ENCODE measurements at places on chromosomes 4 and X.

DNA sequence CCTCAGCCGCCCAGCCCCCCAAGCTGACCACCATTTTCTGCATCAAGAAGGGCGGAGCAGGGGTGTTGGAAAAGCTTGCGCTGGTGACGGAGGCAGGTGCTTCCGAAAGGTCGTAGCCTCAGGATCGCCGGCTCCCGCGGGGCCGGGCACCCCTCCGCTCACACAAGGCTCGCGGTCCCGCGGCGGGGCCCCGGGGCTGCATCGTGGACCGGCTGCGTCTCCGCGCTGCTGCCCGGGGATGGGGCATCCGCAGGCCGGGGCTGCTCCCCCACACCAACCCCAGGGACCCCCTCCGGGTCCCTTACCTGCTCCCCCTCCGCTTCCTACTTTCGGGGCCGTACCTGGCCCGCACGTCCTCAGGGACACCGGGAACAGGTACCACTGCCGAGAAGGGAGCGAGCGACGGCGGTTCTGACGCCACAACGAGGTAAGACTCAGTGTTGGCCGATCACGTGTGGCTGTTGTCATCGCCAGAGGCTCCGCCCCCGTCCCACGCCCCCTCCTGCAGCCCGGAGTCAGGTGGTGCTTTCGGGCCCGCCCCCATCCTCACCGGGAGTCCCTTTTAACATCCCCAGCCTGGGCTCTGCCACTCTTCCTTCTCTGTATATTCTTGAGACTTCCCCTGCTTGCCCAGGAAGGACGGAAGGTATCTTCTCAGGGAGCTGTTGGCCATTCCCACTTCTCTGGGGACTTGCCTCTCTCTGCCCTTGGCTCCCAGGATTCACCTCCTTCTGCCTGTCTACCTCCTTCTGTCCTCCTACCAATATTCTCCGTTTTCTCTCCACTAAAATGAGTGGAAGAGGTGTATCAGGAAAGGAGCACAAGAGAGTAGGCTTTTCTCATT, at the start of gene BEX2:
BEX2 (minus strand) TSS at position 436 of the 844 bp plus-strand sequence. CDS start 1,014 bp downstream, outside the sequence.
- DNase-seq = peak; percentile 86

DNA sequence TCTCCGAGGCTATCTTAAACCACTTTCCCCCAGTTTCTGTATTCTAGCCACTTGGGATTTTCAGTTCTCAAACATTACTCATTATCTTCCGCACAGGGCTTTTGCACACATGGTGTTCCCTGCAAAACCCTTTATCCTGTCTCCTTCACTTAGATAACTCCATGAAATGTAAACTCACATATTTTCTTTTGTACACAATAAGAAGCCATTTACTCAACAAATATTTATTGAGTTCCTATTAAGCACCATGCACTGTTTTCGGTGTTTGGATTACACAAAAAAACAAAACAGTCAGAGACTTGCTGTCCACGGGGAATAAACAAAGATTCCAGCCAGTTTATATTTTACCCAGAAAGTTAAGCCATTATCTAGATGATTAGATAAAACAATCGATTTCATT, 42.5 kb upstream of the UNC5C start:
- DNase-seq = no peak

GRCh38 chrX:54093571-54093970, 49.3 kb upstream of the PHF8 start:
- no peak for DNase-seq

DNA sequence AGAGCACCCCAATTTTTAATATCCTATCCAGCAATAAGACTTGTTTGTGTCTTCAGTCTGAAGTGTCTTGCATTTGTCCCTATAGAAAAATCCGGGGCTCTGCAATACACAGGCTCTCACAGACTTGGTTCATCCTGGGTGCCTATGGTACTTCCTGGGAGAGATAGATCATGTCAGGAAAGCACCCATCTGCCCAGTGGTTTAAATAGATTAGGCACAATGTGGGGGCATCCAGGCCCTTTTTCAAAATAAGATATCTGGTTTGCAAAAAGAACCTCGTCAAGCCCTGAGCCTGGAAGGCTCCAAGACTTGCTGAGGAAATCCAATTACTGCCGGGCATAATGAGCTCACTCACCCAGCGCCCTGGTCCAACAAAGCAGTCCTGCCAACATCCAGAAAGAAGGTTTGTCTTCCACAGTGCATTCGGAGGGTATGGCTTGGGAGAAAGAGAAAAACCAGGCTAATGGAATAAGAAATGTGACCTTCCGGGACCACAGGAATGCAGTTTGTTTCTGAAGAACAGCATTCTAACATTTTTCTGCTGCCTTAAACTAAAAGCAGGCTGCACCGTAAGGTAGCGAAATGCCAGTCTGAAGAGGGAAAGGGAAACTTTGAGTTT, 11.6 kb downstream of the JAKMIP1 start:
- DNase-seq = peak; percentile 57

- no peak for DNase-seq
Measured at GRCh38 chrX:69015156-69015555, 150.1 kb downstream of the PJA1 start.

DNA sequence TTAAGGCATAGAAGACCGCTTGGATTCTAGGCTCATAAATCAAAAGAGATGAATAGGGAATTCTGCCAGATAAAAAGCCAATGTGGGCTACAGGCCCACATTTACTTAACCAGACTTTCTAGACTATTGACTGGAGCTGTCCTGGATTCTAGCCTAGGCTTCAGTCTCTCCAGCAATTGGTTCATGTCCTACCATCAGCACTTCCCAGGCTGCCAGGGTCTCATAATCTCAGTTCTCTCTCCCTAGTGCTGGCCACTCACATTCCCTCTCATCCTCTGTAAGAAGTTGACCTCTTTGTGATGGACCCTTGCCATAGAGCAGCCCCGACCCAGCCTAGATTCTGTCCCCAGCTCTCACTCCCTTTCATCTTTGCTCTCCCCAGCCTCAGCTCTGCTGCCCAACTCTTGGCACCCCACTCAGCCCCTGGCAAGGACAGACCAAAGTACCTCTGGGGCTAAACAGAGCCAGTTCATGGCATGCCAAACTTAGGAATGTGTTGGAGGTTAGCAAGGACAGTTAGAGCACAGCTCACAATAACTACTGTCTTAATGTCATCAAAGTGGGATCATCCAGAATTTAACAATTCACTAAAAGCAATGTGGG, 396.2 kb downstream of the INPP4B start:
- no peak for DNase-seq

DNA sequence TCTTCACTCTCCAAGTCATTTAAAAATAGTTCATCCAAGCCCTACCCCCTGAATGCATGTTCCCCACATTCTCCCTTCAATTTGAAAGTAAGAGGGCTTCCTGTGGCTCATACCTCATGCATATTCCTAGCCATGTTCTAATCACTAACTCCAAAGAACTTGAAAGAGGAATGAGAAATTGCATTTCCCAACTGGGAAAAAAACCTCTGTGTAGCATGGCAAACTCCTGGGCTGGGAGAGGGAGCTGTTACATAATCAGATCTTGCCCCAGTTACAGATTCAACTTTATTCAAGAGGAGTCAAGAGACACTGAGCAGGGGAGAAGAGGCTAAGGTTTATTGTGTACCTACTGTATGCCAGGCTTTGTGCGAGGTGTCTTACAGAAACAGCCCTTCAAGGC, 90.2 kb downstream of the SLC2A9 start:
- no peak for DNase-seq

GRCh38 chr4:143404555-143404954, 67.9 kb downstream of the GAB1 start:
- no peak for DNase-seq

DNA sequence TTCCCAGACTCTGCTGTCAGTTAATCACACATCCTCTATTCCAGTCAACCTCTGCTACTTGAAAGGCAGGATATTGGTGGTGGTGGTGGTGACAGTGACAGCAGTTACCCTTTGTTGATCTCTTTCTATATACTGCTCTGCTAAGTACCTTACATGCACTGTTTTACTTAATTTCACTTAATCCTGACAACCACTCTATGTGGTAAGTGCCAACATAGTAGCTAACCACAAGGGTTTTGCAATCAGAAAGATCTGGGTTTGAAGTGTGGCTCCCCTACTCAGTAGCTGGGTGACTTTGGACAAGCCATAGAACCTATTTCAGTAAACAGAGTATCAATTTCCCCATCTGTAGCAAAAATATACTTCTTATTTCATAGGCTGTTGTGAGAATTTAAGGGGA, 24.2 kb upstream of the F9 start:
- no peak for DNase-seq

- no peak for DNase-seq
Measured at GRCh38 chr4:82090717-82091116, 283.1 kb downstream of the HNRNPD start.

DNA sequence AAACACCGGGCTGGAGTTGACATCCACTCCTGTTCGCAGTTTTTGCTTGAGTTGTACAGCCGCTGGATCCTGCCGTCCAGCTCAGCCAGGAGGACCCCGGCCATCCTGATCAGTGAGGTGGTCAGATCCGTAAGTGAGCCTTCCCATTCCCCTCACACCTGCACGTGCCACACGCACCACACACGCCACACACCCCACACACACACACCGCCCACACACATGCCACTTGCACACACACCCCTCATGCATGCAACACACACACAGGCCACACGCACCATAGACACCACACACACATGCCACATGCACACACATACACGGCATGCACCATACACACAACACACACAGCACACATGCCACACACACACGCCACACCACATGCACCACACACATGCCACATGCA, 20.1 kb upstream of the MSANTD1 start:
- DNase-seq = no peak

- DNase-seq = no peak
Measured at GRCh38 chr4:4610672-4611071, 68.8 kb upstream of the STX18 start.

GRCh38 chrX:149504915-149505651, at the start of gene IDS:
Gene IDS, minus strand, starts transcription at chrX:149505306. Its CDS starts 169 bp downstream, at chrX:149505137.
- DNase-seq = peak; percentile 96

DNA sequence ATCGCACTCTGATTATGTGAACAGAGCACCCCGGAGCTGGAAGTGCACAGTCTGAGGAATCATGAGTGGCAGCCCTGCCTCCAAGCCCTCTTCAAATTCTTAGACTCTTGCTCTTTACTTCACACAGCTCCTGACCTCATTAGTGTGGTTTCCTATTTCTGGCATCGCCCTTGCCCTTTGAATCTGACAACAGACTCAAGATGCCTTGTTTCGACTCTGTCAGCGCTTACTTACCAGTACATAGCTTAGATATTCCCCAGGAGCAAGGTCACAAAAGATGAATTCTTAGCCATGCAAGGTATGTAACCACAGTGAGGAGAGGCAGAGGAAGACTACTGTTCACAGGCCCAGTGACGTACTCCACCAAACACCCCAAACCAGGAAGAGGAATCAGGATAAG, 167.2 kb downstream of the KDR start:
- DNase-seq = peak; percentile 33

Measured in stomach (tissue), 19 donors.